Activated naive CD4-positive, alpha-beta T cell treated with anti-CD3 and anti-CD28 coated beads, Interleukin-2, amount 50 U/mL, for 72 hours (primary cell): ENCODE measurements at places on chromosomes 11 and 22. TPM values are rescaled to one million over a fixed set of nuclear protein-coding genes. Genes with fewer than 3 reads are reported as not detected.

DNA sequence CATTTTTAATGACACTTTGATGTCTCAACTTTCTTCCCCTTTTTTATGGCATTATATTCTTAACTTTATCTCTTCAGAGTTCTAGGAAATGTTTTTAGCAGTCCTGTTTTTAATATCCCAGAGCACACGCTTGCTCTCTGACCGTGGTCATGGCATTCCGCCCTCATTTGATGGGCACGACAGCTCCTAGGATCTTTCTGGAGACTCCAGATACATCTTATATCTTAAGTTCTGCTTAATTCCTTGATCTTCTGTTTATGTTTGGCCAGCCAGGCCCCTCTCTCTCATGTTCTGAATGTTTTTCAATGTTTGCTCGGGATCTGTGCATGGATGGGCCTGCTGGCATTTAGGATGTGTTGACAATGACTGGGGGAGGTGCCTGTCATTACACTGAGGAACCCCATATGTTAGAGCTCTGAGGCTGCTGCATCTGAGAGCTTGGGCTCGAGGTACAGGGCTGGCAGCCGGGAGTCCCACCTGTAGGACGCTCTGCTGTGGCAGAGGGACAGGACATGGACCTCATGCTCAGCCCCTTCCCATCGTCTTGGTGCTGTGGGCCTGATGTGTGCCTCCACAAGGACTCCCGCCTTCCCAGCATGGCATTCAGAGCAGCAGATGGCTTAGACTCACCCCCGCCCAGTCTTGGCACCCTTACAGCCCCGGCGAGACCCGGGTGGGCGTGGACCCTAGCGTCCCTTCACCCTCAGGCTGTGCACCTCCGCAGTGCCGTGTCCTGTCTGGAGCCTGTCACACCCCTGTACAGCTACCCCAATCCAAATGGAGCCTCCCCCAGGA, 75.0 kb downstream of the CDKN1C start:
- DNase-seq, result no peak

- DNase-seq, result no peak
Measured at GRCh38 chr22:27779643-27780042, 21.9 kb downstream of the MN1 start.

DNA sequence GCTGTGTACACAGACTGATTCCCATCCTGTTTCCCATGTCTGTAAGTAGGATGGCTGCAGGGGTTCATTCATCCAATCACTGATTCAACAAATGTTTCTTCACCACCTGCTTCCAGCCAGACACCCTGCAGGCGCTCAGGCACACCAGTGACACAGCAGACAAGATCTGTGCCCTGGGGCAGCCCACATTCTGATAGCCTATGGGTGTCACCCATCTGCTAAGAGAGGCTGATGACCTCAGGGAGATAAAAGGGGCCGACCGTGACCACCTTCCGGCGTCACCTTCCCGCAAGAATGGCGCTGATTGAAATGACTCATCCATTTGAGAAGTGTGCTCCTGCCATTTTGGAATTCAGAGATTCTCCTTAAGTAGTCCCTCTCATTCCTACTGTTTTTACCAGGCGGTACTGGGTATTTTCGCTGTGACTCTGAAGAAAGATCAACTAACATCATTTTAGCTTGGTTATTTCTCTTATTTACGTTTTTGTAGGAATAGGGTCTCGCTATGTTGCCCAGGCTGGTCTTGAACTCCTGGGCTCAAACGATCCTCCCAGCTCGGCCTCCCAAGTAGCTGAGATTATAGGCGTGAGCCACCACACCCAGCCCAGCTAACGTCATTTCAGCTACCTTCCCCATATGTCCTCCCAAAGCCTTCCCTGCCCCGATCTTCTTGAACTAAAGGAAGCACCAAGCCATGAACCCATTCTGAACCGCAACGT, 73.2 kb upstream of the BID start:
- DNase-seq, result no peak

DNA sequence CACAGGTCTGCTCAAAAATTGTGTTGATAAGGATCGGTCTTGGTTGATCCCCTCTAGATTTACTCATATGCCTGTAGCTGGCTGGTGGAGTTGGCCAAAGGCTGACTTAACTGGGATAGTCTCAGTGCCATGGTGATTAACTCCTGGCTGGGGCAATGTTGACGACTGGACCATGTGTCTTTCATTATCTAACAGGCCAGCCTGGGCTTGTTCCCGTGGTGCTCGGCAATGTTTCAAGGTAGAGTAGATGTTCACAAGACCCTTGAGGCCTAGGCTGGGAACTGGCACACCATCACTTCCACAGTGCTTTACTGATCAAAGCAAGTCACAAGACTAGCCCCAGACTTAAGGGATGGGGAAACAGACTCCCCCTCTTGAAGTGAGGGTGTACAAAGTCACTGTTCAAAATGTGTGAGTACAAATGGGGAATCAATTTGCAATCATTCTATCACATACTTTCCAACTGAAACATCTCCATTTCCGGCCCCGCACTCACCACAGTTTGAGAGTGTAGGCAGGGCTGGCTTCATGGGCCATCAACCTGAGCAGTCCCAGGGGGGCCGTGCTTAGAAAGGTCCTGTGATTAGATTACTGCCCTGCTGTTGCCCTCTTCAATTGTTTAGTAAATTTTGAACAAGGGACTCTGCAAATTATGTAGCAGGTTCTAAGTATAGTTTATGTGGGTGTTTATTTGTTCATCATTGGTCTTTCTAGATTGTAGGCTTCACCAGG, 240.8 kb downstream of the NELL1 start:
- DNase-seq, result no peak

CRYAB gene
- total RNA-seq, result not detected

SLC36A4 gene
- 20.7 TPM for total RNA-seq

DNA sequence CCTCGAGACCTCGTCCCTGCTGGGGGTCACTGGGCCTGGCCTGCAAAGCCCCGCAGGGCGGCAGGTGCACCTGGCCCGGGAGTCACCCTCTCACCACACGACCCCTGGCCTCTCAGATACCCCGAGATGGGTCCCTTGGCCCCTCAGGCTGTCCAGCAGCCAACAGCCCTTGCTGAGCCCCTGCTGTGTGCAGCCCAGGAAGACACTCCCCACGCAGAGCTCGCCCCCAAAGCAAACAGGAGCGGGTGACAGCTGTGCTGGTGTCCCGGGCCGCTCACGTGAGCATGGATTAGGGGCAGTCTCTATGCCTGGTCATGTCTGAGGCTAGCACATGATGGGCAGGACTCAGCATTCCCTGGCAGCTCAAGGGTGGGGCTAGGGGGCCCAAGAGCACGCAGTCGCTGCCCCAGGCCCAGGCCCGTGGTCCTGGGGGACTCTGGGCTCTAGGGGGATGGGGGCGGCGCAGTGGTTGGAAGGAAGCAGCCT, 31.3 kb downstream of the WNT7B start:
- no peak for DNase-seq

DNA sequence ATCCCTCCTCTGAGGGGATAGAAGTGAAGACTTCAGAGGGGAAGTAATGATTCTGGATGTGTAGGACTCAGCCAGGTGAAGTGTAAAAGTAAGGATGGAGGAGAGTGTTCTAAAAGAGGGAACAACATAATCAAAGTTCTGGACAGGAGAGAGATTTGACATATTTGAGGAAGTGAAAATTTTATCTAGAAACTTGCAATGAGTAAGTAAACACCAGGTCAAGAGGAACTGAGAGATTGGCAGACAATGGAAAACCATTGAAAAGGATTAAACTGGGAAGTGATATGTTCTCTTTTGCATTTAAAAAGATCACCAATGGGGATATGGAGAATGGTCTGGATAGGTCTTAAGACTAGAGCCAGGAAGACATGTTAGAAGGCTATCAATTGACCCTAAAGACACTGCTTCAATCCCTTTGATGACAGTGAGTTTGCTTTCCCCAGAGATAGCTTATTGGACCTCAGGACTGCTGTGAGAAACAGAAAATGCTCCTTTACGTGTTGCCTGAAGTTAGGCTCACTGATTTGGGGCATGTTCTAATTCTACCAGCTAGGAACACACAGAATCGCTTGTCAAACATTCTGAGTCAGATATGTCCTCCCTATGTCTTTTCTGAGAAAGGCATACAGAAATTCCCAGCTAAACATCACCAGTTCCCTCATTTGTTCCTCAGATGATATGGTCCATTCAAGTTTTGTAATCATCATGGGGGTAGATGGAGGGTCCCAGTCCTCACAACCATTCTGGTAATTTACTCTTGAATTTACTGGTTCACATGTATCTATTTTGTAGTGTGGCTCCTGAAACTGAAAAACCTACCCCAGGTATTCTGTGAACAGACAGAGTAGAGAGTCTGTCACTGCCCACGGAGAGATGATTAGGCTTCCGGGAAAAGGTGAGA, 144.9 kb downstream of the MAML2 start:
- no peak for DNase-seq

OR6A2 gene
- total RNA-seq, result 0.09 TPM

SCN3B gene
- not detected for total RNA-seq
